ENCODE measurements at places on chromosomes 16 and 17.

GRCh38 chr16:13067648-13068047, 166.2 kb downstream of the SHISA9 start:
- no peak overlapping the region for H3K27ac ChIP-seq
- H3K36me3 ChIP-seq = no peaks in the 10 kb centered on the region
- no peaks in the 10 kb centered on the region for H3K4me1 ChIP-seq
- no peak for DNase-seq
- no peaks in the 10 kb centered on the region for H3K27me3 ChIP-seq

DNA sequence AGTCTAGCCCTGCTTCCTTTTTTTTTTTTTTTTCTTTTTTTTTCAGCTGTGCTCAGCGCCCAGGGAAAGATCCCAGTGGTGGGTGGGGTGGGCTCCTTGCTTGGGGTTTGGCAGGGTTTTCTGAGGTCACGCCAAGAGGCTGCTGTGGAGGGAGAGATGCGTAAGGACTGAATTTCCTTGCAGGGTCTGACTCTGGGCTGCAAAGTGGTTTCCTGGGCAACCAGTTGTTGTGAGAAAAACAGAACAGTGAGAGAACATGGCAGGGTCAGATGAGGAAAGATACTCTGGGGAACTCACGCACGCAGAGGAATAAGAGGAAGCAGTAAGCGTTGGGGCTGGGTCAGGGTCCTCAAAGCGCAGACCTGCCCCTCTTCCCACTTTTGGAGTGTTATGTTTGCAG, 119.5 kb downstream of the IRF8 start:
- no peak overlapping the region for H3K4me3 ChIP-seq
- no peaks in the 10 kb centered on the region for H3K4me1 ChIP-seq
- DNase-seq = no peak
- no peaks in the 10 kb centered on the region for H3K36me3 ChIP-seq

GRCh38 chr16:49455181-49455990, 81.8 kb downstream of the C16orf78 start:
- no peaks in the 10 kb centered on the region for H3K36me3 ChIP-seq
- no peaks in the 10 kb centered on the region for H3K4me1 ChIP-seq
- no peak overlapping the region for H3K27ac ChIP-seq
- DNase-seq = no peak
- H3K27me3 ChIP-seq = no peaks in the 10 kb centered on the region

DNA sequence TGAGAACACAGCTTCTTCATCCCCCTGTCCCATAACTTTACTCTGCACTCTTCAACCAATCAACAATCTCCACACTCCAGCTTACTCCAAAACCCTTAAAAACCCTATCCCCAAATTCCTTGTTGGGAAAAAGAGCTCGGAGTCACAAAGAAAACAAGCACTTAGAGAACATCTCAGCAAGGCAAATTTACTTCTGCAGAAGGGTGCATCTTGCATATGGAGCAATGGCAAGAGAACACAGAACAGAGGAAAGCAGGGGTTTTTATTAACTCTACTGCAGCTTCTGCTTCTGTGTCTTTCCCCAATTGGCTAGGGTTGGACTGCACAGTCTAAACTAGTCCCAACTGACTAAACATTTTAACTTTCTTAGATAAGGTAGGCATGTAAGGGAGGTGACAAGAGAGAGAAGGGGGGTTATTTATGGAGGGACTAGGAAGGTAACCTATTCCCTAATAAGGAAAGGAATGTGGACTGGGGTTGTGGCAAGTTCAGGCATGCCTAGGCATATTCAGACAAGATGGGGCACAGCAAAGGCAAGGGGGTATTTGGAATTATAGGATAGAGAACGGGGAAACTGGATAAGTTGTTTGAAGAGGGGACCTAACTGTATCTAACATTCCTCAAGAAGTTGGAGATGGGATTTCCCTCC, 125.5 kb downstream of the CACNG3 start:
- no peak overlapping the region for H3K4me3 ChIP-seq
- H3K27ac ChIP-seq = no peak overlapping the region
- no peaks in the 10 kb centered on the region for H3K36me3 ChIP-seq
- no peaks in the 10 kb centered on the region for H3K27me3 ChIP-seq
- H3K4me1 ChIP-seq = no peaks in the 10 kb centered on the region
- DNase-seq = no peak

- H3K4me3 ChIP-seq = no peak overlapping the region
- no peak overlapping the region for H3K27ac ChIP-seq
- H3K36me3 ChIP-seq = no peaks in the 10 kb centered on the region
- no peaks in the 10 kb centered on the region for H3K4me1 ChIP-seq
- H3K27me3 ChIP-seq = no peaks in the 10 kb centered on the region
Measured at GRCh38 chr16:12330946-12331345, 354.4 kb downstream of the SNX29 start.

DNA sequence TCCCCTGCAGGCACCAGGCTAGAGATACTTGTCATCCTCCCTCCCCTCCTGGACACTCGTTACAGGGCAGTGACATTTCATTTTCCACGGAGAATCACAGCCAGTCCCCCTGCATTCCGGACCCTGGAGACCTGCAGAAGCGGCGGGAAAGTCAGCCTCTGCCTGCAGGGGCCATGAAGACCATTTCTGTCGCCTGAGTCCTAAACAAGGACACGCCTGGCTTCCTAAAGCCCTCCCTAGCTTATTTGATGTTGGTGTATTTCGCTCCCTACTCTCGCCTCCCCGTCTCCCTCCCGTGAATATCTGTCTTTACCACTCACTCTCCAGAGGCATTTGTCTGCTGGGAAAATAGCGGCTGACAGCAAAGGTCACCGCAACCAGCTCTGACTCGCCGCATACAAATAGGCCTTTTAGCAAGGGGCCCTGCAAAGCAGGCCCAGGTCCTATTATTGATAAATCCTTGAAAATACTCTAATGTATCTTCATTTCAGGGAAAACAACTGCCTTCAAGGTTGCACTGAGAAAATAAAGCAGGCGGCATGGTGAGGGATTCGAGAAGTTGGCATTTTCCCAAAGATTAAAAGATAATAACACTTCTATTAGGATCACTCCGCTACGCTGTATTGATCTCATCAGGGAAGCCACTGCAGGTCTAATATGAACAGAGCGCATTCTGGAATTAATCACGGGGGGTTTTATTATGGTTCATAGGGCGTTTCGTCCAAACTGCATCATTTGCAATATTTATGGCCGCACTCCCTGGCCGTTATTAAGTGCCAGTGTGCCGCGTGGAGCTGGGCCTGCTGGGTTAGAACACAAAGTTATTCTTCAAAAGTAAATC, 447.1 kb upstream of the CDH5 start:
- H3K27me3 ChIP-seq = no peaks in the 10 kb centered on the region
- H3K4me1 ChIP-seq = no peaks in the 10 kb centered on the region
- no peak for DNase-seq
- H3K36me3 ChIP-seq = no peaks in the 10 kb centered on the region
- no peak overlapping the region for H3K4me3 ChIP-seq

DNA sequence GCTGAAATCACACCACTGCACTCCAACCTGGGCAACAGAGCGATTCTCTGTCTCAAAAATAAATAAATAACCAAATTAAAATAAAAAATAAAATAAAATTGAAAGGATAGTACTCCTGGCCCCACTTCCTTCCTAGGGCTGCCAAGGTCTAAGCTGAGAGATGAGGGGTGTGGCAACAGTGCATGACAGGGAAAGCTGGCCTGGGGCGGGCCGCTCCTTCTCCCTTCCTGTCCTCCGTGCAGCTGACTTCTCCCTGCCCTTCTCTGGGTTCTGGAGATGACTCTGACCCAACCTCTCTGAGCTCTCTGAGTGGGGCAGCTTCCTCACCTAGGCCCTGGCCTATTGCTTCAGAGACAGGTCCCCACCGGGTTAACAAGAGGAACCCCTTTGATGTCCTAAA, 8.7 kb upstream of the SLC25A39 start:
- no peak overlapping the region for H3K27ac ChIP-seq
- no peak for DNase-seq
- no peak overlapping the region for H3K4me3 ChIP-seq
- H3K36me3 ChIP-seq = no peaks in the 10 kb centered on the region
- no peaks in the 10 kb centered on the region for H3K4me1 ChIP-seq

DNA sequence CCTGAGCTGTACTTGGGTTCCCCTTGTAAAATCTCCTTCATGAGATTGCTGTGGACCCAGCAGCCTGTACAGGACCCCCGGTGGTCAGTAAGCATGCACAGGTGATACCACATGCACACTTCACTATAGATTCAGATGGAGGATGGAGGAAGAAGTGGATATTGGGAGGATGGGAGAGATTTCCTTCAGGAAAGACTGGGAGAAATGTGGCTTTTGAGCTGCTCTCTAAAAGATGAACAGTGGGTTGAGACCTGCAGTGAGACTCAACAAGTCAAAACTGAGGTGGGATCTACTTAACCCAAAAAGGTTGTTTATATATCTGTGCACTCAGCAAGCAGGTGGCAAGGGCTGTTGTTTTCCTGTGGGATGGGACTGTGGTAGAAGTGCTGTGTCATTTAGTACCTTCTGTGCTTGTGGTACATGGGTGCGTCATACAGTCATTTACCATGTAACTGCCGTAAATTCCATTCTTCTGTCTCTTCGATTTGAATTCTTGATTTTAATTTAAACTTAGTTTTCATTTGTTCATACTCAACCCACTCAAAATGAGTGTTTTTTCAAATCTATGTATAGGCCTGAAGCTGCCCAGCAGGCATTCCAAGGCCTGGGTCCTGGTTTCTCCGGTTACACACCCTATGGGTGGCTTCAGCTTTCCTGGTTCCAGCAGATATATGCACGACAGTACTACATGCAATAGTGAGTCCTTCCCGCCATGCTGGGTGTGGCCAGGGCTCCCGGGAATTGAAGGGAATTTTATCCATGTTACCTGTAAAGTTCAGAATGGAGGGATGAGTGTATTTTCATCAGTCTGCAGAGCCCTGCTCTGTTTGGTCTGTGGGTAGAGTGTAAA, 6.9 kb downstream of the HERPUD1 start:
- no peak for DNase-seq
- H3K27ac ChIP-seq = no peak overlapping the region
- H3K4me3 ChIP-seq = no peak overlapping the region
- H3K27me3 ChIP-seq = no peaks in the 10 kb centered on the region

GRCh38 chr17:42720996-42721583, 23.8 kb downstream of the EZH1 start:
- H3K36me3 ChIP-seq = no peaks in the 10 kb centered on the region
- no peaks in the 10 kb centered on the region for H3K4me1 ChIP-seq
- H3K4me3 ChIP-seq = no peak overlapping the region
- DNase-seq = no peak
- H3K27me3 ChIP-seq = no peaks in the 10 kb centered on the region
- H3K27ac ChIP-seq = no peak overlapping the region

GRCh38 chr17:69539781-69540319, 125.4 kb downstream of the MAP2K6 start:
- no peaks in the 10 kb centered on the region for H3K4me1 ChIP-seq
- H3K36me3 ChIP-seq = no peaks in the 10 kb centered on the region
- H3K27ac ChIP-seq = no peak overlapping the region

DNA sequence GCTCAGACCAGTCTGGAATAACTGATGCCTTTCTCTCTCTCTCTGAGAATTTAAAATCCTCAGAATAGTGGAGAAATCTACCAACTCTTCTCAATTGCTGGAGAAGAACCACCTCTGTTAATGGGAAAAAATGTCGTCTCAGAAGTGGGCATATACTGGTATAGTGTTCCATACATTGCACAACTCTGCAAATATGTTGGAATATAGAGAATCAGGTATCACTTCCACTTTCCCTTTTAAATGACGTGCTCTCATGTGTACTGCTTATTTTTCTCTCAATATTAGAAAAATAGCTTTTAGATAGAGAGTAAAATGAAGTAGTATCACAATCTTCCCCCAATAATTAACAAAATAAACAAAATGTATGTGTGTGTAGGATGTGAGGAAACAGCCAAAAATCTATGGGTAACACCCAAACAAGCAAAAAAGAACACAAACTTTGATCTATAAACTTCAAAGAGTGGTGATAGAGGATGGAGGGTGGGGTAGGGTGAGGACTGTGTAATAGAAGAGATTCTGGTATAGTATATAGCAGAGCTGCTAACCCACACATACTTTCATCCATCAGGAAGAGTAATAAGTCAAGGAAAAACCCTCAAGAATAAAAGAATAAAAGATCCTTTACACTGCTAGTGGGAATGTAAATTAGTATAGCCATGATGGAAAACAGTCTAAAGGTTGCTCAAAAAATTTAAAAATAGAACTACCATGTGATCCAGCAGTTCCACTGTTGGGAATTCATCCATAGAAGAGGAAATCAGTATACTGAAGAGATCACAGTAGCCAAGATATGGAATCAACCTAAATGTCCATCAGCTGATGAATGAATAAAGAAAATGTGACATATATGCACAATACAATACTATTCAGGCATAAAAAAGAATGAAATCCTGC, 46.9 kb downstream of the NFATC3 start:
- no peak for DNase-seq
- no peak overlapping the region for H3K4me3 ChIP-seq
- H3K36me3 ChIP-seq = no peaks in the 10 kb centered on the region
- H3K27ac ChIP-seq = no peak overlapping the region
- no peaks in the 10 kb centered on the region for H3K27me3 ChIP-seq

- H3K4me1 ChIP-seq = no peaks in the 10 kb centered on the region
- no peaks in the 10 kb centered on the region for H3K27me3 ChIP-seq
- no peak overlapping the region for H3K4me3 ChIP-seq
- peak; percentile 27 for DNase-seq
- no peaks in the 10 kb centered on the region for H3K36me3 ChIP-seq
Measured at GRCh38 chr17:35947156-35947585, 3.7 kb upstream of the LYZL6 start.

DNA sequence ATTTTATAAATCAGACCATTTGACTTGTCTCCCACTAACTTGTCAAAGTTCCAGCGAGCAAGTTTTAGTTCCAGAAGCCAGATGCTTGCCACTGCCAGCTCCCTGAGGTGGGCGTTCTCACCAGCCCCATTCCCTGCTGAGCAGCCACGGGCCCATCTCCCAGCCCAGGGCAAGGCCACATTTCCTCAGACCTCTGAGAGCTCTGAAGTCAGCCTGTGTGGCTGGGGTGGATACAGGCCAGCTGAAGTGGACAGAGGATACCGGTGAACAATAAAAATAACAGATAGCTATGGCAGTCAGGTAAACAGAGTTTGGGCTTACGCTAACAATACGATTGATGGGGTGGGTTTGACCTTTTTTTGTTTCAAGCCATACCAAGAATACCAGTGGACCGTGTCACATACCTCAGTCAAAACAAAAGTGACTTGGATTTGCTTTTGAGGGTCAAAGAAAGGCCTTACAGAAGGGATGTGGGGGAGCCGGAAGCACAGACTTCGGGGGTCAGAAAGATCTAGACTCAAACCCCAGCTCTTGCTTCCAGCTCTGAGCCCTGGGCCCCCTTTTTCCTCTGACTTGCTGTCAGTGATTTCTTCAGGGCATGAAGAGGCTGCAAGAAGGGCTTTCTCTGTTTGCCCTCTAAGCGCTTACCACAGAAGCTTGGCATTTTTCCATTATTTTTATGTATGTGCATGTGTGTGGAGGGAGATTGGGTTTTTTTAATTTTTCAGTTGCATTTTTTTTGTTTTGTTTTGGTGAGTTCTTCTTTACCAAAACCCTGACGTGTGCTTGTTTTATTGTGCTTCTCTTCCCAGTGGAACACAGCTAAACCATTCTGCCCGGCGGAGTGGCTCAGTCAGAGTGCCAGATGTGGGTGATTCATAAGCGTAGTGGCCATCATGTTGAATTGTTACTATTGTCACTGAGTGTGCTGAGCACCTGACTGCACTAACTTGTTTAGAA, 109.9 kb downstream of the GNAO1 start:
- no peaks in the 10 kb centered on the region for H3K4me1 ChIP-seq
- DNase-seq = no peak
- no peaks in the 10 kb centered on the region for H3K27me3 ChIP-seq
- H3K27ac ChIP-seq = no peak overlapping the region

Measured in uterus (tissue), 4 donors.